ENCODE measurements at places on chromosomes 7 and 10.

DNA sequence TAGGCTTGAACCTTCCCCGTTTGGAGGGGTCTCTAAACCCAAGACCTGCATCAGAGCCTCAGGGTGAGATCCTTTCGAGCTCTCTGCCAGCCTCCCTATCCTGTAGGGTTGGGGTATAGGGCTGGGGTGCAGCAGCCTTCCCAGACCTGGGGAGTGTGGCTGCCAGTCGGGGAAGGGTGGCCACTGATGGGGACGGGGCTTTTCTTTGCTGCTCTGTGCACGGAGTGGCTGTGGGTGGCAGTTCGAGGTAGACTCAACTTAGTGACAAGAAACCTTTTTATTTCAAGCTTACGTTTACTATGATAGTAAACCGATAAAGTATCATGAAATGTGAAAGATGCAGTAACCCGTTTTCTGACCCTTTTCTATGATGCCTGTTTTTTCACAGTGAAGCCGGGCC, 13.0 kb downstream of the ZNF316 start:
- no peak for DNase-seq

GRCh38 chr10:115045499-115045898, 47.7 kb upstream of the ATRNL1 start:
- no peak for DNase-seq

DNA sequence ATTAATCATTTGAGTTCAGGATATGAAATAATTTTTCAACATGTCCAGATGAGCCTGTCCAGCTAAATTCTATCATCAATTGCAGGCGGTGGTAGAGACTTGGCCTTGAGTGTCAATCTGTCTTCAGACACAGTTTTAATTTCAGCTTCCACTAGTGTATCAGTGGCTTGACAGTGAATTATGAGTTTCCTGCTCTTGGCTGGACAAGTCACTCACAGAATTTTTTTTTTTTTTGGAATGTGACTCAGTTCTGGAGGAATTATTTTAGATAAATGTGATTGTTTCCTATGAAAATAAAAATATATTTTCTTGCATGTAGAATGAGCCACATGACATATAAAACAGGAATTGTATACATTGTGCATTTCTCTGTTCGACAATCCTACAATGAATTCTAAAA, 319.9 kb upstream of the AKR1E2 start:
- DNase-seq = no peak

- DNase-seq = no peak
Observed at GRCh38 chr7:28191751-28192150, 11.2 kb upstream of the JAZF1 start.

GRCh38 chr7:104135760-104136558, 71.9 kb downstream of the ORC5 start:
- DNase-seq = no peak

DNA sequence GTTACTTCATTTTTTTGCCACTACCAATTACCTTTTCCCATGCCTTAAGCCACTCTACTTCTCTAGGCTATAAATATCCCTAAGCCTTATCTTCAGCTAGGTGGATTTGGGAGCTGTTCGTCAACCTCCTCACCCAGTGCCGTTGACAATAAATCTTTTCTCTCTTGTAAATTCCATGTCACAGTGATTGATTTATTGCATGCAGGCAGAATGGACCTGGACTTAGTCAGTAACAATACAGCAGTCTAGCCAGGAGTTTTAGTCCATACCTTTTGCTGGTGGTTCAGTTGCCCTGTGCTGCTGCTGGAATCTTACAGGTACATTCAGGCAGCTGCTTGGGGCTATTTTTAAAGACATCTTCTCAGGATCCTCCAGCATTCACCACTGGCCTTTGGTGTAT, 350.5 kb upstream of the NRG3 start:
- no peak for DNase-seq

- DNase-seq = no peak
Observed at GRCh38 chr7:69211739-69212138, 386.5 kb upstream of the AUTS2 start.
